ENCODE measurements at places on chromosomes 13 and 19.
A peak's percentile ranks its signal among the peaks of the same experiment; 100 is the strongest.

- DNase-seq, result no peak
Observed at GRCh38 chr13:39590466-39591036, 12.4 kb downstream of the LHFPL6 start.

DNA sequence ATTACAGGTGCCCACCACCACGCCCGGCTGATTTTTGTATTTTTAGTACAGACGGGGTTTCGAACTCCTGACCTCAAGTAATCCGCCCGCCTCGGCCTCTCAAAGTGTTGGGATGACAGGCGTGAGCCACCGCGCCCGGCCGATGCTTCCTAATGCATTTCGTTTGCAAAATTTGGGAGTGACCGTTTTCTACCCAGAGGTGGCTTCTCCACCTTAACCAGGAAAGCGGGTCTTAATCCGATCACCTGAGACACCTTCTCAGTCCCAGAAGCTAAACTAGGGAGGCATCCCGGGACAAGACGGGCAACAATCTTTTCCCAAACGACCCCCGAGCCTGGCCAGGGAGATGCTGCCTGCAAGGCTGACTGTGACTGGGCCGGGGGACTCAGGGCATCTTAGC is 14.8 kb upstream of the MATK start:
- no peak for DNase-seq

GRCh38 chr13:50527188-50527587 is 316.3 kb downstream of the DLEU7 start:
- no peak for DNase-seq

- DNase-seq, result no peak
Observed at GRCh38 chr19:51387924-51388389, at the start of gene LIM2. Gene LIM2 (minus strand): TSS chr19:51387974. CDS start chr19:51387443, 531 bp downstream.

DNA sequence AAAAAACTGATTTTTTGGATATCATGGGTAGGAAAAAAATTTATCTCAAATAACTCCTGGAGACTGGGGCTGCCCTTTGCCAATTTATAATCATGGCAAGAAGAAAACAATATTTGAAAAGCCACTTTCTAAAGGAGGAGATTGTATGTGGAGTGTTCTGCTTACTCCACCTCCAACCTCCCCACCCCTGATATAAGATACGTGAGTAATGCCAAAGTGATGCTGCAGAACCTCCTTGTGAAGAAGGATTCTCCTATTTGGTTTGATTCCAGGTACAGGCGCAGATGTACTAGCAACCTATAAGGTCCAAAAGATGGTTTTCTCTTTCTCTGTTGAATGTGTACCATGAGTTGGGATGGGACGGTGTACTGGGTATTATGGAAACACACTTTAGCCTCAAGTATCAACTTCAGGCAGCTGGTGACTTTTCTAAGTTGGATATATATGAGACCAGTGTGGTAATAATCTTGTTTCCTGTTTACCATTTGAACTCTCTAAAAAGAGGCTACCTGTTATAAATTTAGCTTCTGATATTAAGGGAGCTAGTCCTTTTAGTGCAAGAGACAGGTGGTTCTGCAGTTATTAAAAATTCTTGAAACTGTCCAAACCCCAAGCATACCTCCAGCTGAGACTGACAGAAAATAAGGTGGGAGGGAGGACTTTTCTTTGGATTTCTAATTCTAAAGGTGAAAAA is 724.0 kb upstream of the MIR17HG start:
- DNase-seq, result no peak

DNA sequence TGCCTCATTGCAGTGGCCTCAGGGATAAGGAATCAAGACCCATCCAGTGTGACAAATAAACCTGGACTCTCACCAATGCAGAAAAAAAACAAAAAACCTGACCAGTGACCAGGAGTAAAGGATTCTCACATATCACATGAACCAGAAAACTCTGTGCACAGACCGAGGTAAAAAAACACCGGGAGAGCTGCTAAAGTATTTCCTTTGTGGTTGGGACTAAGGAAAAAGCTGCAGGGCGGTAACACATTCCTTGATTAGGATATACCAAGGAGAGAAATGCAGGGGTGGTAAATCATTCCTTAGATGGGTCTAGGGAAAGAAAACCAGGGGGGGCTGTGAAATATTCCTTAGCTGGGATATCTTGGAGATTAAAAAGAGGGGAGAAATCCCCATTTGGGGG is 64.8 kb upstream of the ZNF85 start:
- no peak for DNase-seq

DNA sequence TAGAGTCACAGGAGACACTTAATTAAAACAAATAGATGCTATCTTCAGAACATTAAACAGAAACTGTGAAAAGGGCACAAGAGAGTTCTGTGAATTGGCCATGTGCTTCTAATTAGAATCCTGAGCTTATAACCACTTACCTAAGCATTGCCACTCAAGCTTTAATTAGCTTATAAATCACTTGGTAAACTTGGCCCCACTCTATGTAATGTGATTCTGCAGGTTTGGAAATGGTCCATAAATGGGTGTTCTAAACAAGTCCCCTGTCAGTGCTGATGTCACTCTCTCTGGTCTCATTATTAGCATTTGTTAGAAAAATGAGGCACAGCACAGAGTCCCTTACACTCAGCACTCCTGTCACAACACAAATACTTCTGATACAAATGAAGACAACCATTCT is 18.0 kb downstream of the ZNF91 start:
- no peak for DNase-seq

- no peak for DNase-seq
Observed at GRCh38 chr19:30719999-30720345, 347.8 kb downstream of the ZNF536 start.

DNA sequence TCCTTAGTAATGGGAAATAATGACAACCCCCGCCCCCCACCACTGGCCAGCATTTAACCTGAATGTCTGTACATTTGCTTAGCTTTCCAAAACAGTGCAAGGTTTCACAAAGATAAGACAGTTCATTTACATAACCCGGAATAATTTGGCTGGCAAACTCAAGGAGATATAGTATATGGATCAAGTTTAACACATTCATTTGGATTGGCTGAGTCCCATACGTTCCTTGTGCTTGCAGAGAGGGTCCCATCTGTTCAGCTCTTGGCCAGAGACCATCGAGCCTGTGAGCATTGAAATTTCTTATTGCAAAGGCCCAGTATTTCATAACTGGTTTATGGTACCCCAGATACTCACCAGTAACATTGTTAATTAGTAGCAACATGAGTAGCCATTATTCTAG is 116.5 kb downstream of the GPC6 start:
- DNase-seq, result no peak

DNA sequence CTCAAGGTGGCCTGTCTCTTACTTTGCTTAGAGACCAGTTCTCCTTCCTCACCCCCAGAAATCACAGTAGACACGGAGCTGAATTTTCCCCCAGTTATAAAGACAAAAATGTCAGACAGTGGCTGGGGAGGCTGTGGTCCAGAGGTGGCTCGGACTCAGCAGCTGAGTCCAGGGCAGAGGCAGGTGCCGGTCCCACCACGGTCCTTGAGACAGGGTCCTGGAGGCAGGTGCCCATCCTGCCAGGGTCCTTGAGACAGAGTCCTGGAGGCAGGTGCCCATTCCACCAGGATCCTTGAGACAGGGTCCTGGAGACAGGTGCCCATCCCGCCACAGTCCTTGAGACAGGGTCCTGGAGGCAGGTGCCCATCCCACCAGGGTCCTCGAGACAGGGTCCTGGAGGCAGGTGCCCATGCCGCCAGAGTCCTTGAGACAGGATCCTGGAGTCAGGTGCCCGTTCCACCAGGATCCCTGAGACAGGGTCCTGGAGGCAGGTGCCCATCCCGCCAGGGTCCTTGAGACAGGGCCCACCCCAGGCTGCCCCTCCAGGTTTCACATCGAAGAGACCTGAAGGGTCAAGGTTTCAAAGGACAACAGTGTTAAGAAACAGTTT is 23.1 kb downstream of the PEPD start:
- no peak for DNase-seq

- no peak for DNase-seq
Observed at GRCh38 chr13:65965501-65965900, 1264.6 kb downstream of the PCDH9 start.

DNA sequence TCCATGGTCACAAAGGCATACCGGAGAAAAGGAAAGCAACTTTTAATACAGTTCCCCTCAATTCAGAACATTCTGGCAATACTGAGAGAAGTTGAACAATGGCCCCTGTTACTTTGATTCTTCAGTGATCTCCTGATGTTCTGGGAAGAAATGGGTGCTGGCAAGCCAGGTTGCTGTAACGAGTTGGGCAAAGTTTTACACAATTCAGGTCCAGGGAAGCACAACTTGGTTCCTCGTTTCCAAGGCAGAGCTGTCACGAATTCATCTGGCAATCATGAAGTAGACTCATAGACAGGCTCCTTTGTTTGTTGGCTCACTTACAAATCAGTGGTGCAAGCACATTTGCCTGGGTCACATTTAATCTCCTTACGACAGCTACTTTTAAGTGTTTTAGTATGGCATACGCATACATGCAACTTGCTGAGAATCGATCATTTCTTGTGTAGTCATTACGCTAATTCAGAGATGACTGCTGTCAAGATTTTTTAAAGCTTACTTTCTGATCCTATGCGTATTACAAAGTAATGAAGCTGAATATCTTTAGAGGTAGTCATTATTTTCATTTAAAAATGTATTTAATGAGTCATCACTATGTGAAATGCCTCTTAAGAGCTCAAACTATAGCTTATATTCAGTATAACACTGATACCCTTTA is 174.7 kb downstream of the GPC5 start:
- DNase-seq, result no peak

GRCh38 chr19:4575267-4576015 is 16.0 kb upstream of the SEMA6B start:
- no peak for DNase-seq

DNA sequence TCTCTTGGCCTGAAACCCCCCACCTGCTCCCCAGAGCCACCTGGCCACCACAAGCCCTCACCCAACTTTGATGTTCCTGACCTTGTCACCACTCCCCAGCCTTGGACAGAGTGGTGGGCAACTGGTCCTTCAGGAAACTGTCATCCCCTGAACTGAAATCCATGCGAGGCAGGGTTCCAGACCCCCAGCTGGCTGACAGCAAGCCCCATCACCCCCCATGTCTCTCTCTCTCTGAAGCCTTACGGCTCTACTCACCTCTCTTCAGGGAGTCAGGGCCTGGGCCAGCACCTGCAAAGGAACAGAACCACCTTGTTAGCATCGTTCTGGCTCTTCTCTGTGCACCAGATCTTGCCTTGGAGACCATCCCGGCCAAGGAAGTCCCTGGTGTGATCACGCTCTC is 2.6 kb downstream of the LRFN1 start:
- no peak for DNase-seq

- DNase-seq, result no peak
Observed at GRCh38 chr19:2636141-2636896, 66.2 kb downstream of the GNG7 start.

DNA sequence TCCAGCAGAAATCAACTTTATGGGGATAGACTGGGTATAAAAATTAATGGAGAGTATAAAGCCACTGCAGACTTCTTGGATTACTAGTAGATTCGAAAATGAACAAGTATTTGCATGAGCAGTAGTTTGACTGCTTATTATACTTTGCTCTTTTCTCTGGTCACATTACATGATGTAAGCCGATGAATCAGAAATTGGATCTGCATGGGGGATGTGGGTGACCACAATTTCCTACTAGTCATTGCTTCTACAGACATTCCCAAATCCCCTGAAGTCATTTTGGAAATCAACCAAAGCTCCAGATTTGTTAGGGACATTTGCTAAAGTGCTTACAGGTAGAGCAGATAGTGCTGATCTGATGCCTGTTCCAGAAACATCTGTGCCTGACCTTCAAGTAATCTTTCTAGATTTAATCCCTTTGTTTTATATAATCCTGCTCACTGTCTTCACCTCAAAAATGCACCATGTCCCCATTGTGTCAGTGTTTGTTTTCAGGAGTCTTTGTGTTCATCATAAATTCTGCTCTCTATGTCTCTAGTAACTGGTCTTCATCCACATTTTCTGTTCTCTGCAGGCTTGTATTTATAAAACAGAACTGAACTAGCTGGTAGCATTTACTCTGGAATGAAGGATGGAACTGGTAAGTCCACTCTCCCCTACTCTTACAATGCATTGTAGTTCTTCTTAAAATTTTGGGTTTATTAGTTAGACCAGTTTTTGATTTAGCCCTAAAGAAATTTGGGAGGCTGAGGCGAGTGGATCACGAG is 201.5 kb upstream of the CSNK1A1L start:
- no peak for DNase-seq

DNA sequence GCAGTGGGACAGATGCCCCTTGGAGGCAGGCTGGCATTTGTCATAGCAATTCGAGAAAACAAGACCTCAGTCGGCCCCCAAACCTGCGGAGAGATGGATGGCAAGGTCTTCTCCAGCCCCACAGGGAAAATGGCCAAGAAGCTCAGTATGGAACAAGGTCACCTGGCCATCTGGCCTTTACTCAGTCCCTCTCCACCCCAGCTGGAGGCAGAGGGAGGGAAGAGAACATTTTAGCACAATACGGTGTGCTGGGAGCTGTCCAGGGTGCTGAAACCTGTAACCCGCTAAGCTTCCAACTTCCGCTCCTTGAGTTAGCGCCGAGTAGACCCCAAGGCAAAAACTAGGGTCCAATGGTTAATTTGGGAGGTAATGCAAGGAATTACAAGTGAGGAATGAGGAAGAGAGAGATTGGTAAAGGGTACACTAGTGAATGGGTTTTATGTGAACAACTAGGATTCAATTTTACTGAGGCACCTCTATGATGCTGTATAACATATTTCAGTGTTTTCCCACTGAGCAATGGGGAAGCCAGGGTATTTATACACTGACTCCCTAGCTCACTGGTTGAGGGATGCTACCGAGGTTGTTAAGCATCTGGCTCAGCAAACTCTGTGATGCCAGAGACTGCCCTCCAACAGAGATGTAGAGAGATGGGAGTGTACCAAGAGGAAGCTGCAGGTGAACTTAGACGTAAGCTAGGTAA is 64.3 kb downstream of the CACNA1A start:
- DNase-seq, result peak; percentile 9

GRCh38 chr19:9793071-9793591 is 24.6 kb upstream of the ZNF846 start:
- peak; percentile 46 for DNase-seq

GRCh38 chr19:48879025-48879637 is 6.9 kb downstream of the PPP1R15A start:
- no peak for DNase-seq

GRCh38 chr19:5286465-5287029 is 54.1 kb downstream of the PTPRS start:
- no peak for DNase-seq

GRCh38 chr19:17530586-17530985 is 19.1 kb downstream of the PGLS start:
- no peak for DNase-seq

DNA sequence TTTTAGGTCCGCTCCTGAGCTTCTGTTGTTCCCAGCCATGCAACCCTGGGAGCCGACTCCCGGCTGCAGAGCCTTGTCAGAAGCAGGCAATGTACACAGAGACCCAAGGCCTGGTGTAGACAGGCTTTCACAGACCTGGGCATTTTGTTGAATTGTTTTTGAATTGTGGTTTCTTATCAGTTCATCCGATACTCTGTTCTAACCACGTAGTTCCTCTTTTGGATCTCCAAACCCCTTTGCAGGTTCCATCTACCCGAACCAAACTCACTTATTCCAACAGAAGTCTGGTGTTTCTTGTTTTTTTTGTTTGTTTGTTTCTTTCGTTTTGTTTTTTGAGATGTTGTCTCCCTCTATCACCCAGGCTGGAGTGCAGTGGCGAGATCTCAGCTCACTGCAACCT is 6.3 kb upstream of the NLRP2 start:
- no peak for DNase-seq

- DNase-seq, result no peak
Observed at GRCh38 chr13:21528616-21529015, 69.5 kb upstream of the ZDHHC20 start.

GRCh38 chr19:2944775-2945574 is at the start of gene ZNF77:
Gene ZNF77 (minus strand): TSS chr19:2944971. CDS start chr19:2944840, 131 bp downstream.
- peak; percentile 97 for DNase-seq

GRCh38 chr13:109870696-109871370 is 84.5 kb upstream of the IRS2 start:
- DNase-seq, result no peak

GRCh38 chr19:34405892-34406660 is 1.9 kb downstream of the PDCD2L start:
- DNase-seq, result no peak

Data from T-helper 2 cell treated with Interferon-gamma antibody and Interleukin-4, amounts not matched to agents 5 μg/mL and 100 μg/mL, for 36 hours (primary cell).